ENCODE measurements at places on chromosomes 2 and 18. TPM values are rescaled to one million over a fixed set of nuclear protein-coding genes. Genes with fewer than 3 reads are reported as not detected.
A peak's percentile ranks its signal among the peaks of the same experiment; 100 is the strongest.

The SPATA3 gene
- not detected for total RNA-seq

The TACR1 gene
- not detected for total RNA-seq

The TFCP2L1 gene
- 0.12 TPM for total RNA-seq

The INO80B gene
- 51.8 TPM for total RNA-seq

The AGXT gene
- not detected for total RNA-seq

The CAMKMT gene
- 13.1 TPM for total RNA-seq

The FAM237A gene
- not detected for total RNA-seq

The CCDC178 gene
- not detected for total RNA-seq

The FHL2 gene
- total RNA-seq, result 3.8 TPM

The SOX11 gene
- total RNA-seq, result not detected

The SP5 gene
- total RNA-seq, result 0.09 TPM

The MSH2 gene
- total RNA-seq, result 79.8 TPM

- DNase-seq, result no peak
These were observed 49.2 kb downstream of the MYOM1 start for GRCh38 chr18:3170441-3171161.

DNA sequence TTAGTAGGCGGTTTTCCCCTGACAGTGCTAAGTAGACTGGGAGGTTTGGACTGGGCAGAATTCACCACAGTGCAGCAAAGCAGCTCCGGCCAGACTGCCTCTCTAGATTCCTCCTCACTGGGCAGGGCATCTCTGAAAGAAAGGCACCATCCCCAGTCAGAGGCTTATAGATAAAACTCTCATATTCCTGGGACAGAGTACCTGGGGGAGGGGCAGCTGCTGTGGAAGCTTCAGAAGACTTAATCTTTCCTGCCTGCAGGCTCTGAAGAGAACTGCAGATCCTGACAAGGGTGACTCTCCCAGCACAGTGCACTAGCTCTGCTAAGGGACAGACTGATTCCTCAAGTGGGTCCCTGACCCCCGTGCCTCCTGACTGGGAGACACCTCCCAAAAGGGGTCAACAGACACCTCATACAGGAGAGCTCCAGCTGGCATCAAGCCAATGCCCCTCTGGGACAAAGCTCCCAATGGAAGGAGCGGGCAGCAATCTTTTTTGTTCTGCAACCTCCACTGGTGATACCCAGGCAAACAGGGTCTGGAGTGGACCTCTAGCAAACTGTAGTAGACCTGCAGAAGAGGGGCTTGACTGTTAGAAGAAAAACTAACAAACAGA, 266.8 kb upstream of the CRIM1 start:
- DNase-seq, result no peak

GRCh38 chr2:166361351-166362153, 14.2 kb downstream of the SCN9A start:
- DNase-seq, result no peak

- no peak for DNase-seq
These were observed 592 bp upstream of the CAD start for GRCh38 chr2:27216416-27217137.

GRCh38 chr2:230439590-230439989, 23.6 kb downstream of the SP100 start:
- no peak for DNase-seq

DNA sequence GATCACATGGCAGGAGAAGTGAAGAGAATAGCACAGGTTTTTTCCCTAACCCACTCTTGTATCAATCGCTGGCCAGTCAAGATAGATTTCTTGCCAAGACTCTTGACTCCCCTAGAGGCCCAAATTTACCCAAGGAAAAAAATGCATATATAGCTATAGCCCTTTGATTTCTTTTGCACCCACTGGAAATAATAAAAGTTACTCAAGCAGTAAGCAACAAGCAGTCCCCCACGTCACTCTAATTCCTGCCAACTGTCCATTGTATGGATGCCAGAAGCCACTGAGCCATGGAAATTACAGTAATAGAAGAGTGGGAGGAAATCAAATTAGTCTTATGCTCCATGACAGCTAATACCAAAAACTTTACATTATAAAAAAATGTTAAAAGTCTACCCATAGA, 125.3 kb upstream of the SLC39A10 start:
- no peak for DNase-seq

DNA sequence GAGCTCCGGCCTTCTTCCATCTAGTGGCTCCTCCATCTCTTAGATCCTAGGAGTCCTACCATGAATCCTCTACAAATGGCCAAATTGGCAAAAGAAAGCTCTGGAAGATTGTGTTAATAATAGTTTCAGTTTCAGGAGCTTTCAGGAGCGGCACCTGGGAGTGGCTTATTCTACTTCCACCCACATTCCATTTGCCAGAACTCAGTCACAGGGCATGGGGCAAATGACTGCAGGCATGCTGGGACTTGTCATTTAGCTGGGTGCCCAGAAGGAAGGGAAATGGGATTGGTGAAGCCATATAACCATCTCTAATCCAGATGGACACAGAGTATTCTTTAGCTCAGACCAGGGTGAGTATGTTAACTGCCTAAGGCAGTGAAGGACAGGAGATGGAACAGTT, 3.6 kb upstream of the LRATD1 start:
- DNase-seq, result no peak

DNA sequence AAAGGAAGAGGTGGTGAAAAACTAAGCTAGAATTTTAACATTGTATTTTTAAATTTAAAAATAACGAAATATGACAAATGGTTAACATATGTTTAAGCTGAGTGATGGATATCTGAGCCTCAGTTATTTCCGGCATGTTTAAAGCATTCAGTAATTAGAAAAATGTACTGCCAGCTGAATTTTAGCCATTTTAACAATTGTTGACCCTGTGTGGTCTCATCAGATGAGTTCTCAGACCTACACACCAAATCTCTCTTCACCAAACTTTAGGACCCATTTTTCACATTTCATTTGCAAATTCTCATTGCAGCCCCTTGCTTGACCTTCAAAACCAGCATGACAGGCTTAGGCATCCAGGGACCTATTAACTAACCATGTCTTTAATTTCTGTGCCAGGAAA, 91.5 kb upstream of the RGPD4 start:
- no peak for DNase-seq

- peak; percentile 42 for DNase-seq
These were observed 467.7 kb upstream of the ID2 start for GRCh38 chr2:8214036-8214615.

GRCh38 chr2:190412966-190413365, 4.8 kb downstream of the MFSD6 start:
- peak; percentile 36 for DNase-seq

- DNase-seq, result no peak
These were observed 99.9 kb downstream of the PARD3B start for GRCh38 chr2:204645018-204645773.

GRCh38 chr18:25067275-25068025, 284.5 kb downstream of the ZNF521 start:
- DNase-seq, result no peak

GRCh38 chr2:45684756-45685155, 33.3 kb downstream of the PRKCE start:
- no peak for DNase-seq

DNA sequence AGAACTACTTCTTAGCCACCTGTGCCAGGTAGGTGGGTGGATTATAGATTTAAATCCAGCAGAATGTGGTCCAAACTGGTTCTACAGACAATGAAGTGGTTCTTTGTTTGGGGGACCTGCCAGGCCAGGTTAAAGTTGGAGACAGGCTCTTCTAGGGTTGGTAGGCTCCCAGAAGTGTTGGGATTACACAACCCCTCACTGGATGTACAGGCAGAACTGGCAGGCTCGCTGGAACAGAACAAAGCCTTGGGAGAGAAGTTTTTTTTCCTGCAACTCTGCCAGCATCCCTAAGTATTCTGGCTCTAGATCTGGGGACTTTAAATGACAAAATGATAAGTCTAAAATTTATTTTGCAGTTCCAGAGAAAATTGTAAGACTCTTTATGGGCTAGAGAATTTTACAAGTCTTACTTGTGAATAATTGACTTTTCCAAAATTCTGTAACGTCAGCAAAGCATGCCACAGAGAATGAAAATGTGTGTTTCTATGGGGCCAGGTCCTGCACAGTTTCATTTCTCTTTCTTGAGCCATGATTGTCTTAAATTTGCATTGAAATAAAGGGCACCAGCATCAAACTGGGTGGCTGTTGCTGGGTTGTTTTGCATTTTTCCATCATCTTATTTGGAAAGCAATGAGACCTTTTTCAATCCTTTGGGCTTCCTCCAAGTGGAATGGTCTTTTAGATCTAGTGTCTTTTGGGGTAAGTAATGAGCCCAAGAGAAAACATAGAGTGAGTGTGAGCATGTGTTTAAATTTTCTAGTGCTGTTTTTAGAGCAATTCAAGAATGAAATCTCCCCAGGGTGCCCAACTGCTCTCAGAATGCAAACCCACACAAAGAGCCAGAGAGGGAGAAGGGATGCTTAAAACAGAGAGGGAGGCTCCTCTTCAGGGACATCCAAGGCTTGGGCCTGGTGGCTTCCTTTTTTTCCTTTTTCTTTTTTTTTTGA, 32.4 kb upstream of the ATL2 start:
- no peak for DNase-seq

DNA sequence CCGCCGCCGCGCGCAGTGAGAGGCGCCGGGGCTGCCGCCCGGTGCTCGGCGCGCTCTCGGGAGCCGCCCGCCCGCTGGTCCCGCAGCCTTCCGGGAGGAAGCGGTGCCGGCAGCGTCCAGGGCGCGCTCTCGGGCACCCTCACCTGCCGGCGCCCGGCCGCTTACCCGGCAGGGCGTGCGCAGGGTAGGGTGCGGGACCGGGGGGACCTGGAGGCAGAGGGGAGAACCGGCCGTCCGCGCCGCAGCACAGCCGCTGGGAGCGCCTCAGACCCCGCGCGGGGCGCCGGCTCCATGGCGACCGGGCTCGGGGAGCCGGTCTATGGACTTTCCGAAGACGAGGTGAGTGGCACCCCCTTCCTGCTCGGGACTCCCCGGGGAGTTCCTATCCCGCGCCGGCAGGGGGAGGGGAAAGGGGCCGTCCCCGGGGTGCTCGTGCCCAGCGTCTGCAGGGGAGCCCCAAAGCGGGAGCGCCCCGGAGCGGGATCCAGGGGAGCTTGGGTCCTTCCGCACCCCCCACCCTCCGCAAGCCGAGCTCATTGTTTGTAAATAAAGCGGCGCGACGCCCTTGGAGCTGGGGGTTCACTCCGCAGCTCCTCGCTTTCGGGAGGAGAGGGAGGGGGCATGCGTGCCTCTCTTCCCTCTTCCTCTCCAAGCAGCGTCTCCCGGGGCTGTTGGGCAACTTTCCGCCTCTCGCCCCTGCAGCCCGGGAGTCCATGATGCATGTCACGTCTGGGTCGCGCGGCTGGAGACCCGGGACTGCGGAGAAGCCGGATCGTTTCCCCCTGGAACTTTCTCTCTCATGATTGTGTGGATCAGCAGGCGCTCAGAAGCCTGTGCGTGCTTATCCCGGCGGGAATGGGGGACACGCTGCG, 580 bp downstream of the NEDD4L start:
- peak; percentile 80 for DNase-seq

GRCh38 chr2:169010633-169011460, 20.3 kb downstream of the ABCB11 start:
- no peak for DNase-seq

- DNase-seq, result peak; percentile 48
These were observed 50.4 kb upstream of the CYRIA start for GRCh38 chr2:16716024-16716423.

GRCh38 chr2:221518935-221519625, 53.0 kb downstream of the EPHA4 start:
- no peak for DNase-seq

DNA sequence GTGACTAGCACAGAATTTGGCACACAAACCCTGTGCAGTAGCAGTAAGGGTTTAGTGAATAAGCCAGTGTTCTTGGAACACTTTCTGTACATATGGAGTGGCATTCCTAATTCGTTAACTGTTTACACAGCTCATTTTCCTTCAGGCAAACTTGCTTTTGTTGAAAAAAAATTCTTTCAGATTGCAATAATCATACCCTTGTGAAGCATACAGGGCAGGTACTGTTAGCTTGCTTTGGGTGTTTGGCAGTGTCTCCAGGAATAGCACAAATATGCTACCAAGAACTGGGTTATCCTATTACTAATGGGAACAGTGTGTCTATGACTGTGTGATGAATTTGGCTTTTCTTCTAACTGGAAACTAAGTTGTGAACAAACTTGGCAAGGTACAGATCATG, 33.4 kb downstream of the UGP2 start:
- no peak for DNase-seq

DNA sequence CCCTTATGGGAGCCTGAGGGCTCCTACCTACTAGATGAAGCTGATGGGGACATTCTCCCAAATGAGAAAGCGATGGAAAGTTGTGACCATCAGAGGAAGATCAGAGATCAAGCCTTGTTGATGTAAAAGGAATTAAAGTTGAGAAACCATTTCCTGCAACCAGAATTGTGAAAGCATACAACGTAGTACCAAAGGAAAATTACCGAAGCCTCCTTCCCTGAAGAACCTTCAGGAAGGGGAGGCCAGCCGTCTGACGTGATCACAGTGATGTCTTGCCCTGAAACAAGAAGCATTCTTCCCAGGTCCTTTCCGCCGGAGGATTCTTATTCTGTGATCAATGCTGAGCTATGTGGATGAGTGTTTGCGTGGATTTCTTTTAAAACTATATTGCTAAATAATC, 211.6 kb upstream of the TNP1 start:
- DNase-seq, result no peak

GRCh38 chr2:205915130-205915524, 170.8 kb downstream of the INO80D start:
- no peak for DNase-seq

DNA sequence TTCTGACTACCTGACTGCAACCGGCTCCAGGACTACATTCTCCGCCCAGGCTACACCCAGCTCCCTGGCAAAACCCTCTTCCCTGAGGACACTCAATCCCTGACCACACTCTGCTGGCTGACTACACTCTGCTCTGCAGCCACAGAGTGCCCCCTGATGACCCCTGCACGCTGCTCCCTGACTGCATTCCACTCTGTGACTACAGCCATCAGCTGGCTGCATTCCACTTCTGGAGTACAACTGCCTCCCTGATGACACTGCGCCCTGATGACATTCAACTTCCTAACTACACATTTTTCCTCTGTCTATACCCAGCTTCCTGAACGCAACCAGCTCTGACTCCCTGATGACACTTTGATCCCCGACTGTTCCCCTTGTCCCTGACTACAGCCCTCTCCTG, 71.3 kb upstream of the NRXN1 start:
- no peak for DNase-seq

- DNase-seq, result no peak
These were observed 132.6 kb downstream of the SH3BP4 start for GRCh38 chr2:235084424-235084823.

DNA sequence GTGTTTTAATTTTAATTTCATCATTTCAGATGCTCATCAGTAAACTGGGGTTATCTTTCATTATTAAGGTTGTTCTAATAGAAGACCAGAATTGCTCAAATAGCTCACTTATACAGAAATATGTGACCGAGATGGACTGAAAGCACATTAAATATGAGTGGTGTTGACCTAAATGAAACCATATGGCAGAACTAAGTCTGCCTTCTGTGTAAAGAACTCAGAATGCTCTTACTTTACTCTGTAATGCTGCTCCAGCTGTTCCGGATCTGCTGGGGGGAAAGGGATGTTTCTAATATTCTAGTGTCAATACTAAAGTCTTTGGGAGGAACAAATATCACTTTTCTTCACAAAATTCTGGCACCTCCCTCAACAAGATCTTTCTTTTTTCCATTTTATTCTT, 131.0 kb downstream of the DPP4 start:
- DNase-seq, result no peak
